ENCODE measurements at places on chromosomes 16 and 17.

DNA sequence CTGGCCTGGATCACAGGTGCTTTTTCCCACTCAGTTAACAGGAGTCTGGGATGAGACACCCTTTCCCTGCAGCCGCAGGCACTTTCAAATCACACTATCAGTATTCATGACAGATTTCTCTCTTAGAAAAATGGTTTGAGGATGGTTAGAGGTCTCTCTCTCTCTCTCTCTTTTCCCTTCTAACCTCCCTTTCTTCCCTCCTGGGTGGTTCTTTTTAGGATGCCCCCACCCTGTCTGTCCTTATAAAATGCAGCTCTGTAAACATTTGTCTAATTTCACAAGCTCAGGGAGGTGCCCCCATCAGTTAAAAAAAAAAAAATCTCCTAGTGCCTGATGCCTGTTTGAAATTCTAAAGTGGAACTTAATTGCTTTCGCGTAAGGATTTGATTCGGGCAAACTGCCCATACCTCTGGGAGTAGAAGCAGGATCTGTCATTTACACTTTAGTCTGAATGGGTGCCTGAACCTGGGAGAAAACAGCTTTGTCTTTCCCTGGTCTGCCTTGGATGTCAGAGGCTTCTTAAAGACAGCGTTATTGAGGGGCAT lies 158.8 kb downstream of the CCDC182 start:
- DNase-seq = no peak

DNA sequence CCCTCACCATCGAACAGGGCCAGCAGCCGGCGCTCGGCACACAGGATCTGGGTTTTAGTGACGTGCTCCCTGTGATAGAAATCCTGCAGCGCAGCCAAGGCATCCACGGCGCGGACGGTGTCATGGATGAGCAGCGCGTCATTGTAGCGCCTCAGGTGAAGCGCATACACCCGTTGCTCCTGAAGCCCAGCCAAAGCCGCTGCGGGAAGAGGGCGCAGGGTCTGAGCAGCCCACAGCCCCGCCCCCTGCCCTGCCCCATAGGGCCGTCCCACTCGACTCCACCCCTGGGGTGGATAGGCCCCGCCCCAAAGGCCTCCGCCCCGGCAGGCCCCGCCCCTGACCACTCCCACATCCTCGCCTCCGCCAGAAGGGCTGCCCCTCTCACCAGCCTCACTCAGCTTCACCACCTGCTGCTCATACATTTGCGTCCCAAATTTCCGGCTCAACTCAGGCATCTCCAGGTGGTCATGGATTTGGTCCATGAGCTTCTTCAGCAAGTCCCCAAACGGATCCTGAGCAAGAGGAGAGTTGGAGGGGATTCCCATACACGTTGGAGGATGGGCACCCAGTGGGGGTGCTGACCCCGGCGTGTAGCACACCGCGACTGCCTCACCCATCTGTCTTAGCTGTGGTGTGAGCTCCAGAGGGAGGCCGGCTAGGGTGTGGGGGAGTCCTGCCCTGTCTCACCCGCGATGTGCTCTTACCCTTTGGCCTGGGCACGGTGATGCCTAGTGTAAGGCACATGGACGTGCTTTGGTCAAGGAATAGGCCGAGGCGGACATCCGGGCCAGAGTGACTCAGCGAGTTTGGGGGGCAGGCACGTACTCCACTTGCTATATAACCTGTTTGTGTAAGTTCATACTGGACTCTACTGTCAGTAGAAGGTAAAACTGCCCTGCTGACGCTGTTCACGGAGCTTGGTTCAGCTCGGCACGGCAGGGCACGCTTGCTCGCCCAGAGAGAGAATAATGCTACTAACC lies 4.6 kb downstream of the DHX58 start:
- peak; percentile 86 for DNase-seq

GRCh38 chr17:63984651-63985386 lies 12.1 kb upstream of the SCN4A start:
- peak; percentile 70 for DNase-seq

DNA sequence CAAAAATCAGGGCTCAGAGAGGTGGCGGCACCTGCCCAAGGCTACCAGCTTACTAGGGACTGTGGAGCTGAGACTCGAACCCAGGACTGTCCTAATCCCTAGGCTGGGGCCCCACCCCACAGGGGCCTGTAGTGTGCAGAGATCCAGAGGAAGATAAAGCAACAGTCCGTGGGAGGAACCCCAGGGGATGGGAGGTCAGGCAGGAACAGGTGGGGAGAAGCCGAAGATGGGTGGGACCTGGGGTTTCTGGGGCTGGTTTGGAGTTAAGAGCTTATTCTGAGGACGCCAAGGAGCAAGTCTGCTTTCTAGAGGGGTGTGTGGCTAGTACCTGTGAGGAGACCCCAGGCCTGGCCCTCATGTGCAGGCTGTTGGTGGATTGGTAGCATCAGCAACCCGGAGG lies 14.9 kb downstream of the C16orf74 start:
- no peak for DNase-seq

- DNase-seq = no peak
Measured at GRCh38 chr16:56480776-56481467, 29.6 kb downstream of the OGFOD1 start.

DNA sequence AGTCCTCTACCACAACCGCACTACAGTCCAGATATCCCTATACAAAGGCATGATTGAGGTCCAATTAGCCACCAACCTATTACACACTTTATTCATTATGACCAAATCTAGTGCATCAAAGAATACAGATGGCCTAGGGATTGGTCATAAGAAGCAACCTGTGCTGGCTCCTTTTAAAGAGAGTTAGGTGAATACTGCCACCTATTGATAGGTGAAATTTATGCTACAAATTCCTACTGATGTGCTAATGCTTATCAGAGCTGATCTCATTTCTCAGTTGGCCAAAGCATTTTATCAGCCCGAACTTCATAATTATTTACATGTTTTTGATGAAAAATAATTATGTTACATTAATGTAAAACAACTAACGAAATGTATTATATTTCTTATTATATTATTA lies 166.3 kb downstream of the ANKFN1 start:
- DNase-seq = no peak

- DNase-seq = no peak
Measured at GRCh38 chr16:48124266-48124665, 31.5 kb downstream of the ABCC12 start.

DNA sequence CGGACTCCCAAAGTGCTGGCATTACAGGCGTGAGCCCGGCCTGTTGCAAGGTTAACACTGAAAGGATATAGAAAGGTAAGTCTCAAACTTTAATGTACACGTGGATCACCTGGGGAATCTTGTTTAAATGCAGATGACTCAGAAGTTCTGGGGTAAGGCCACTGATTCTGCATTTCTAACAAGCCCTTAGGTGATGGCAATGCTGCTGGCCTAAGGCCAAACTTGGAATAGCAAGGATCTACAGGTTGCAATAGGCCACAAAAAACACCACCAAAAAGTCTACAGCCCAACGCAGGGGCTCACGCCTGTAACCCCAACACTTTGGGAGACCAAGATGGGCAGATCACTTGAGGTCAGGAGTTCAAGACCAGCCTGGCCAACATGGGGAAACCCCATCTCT lies 4.2 kb downstream of the CMTM4 start:
- no peak for DNase-seq

- DNase-seq = no peak
Measured at GRCh38 chr17:56973520-56973919, 4.4 kb upstream of the SCPEP1 start.

DNA sequence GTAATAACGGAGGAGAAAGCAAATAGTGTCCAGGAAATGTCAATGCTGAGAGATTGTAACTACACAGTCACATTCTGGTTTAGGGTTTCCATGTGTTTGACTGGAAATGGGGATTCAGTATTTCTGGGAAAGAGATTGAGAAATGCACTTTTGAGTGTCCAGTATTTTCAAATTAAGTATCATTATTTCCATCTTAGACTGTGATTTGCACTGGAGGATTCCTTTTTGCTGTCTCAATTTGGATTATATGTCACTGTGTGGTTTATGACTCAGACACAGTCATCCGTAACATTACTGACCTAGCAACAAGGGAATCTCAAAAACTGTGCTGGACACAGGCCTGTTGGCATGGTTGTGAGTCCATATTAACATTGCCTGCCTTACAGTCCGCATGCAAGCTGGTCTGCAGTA lies 681.4 kb downstream of the CDH11 start:
- no peak for DNase-seq

DNA sequence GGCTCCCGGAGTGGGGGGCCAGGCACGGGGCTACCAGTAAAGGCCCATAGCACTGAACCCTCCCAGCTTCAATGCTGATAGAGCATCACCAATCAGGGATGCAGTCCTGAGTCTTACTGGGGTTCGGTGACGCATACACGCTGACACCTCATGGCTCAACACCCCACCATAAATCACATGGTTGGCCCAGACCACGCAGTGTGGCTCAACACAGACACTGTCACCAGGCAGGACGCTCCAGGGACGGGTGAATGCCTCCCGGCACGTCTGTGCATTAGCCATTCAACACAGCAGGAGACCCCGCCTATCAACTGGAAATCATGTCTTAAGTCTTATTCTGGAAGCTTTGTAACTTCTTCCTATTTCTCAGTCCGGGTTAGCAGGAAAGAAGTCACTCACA lies 35.0 kb downstream of the NECAB2 start:
- DNase-seq = no peak

GRCh38 chr17:36857698-36858097 lies 79.6 kb upstream of the LHX1 start:
- no peak for DNase-seq

GRCh38 chr17:17941015-17941414 lies 31.2 kb downstream of the TOM1L2 start:
- DNase-seq = no peak

DNA sequence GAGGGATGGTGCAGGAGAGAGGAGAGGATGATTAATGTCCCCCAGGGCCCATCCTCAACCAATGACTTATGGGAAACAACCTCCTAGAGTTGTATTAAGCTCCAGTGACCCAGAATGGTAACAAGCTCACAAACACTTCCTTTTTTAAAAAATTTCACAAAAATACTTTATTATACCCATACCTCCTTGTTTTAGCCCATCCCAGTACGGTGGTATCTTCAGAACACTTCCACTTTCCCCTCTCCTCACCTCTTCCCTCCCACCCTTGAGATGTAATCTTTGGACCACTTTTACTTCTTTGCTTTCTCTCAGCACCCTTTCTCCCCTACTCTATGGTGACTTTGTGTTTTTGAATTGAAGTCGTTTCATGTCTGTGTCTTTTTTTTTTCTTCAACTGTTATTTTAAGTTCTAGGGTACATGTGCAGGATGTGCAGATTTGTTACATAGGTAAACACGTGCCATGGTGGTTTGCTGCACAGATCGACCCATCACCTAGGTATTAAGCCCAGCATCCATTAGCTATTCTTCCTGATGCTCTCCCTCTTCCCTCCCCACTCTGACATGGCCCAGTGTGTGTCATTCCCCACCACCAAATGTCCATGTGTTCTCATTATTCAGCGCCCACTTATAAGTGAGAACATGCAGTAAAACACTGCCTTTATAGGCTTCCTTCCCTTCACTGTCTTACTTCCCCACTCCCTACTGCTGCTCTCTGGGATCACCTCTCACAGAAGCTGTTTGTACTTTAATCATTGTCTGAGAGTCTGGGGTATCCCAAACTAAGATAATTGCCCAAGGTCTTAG lies 124.5 kb downstream of the PRKCB start:
- DNase-seq = no peak

DNA sequence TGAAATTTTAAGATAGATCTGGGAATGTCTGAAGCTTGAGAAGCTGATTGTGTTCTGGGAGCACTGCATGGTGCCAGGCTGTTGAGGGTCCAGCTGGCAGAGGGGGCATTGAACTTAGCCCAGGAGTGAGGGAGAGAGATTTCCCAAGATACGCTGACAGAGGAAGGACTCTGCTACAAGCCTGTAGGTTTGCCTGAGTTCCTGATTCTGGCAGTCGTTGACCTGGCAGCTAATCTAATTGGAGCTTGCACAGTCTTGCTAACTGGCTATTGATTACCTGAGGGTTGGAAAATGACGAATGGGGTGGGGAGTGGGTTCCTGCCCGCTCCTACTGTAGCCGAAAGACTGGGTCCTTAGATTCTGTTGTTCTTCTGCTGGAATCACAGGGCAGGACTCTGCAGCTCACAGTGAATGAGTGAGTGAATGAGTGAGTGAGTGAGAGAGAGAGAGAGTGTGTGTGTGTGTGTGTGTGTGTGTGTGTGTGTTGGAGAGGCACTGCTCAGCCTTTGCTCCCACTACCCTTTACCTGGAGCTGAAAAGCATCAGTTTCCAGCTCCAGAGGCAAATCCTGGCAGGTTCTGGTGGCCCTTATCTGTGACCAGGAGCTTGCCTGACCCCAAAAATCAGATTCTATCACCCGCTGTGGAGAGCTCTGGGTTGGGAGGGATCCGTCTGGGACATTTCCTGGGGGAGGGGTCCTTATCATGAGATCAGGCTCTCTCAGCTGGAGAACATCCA lies 16.7 kb downstream of the CTRL start:
- DNase-seq = no peak

GRCh38 chr16:85695196-85696128 lies 6.7 kb upstream of the GINS2 start:
- DNase-seq = no peak

GRCh38 chr17:62614142-62614541 lies 13.3 kb upstream of the MRC2 start:
- no peak for DNase-seq

DNA sequence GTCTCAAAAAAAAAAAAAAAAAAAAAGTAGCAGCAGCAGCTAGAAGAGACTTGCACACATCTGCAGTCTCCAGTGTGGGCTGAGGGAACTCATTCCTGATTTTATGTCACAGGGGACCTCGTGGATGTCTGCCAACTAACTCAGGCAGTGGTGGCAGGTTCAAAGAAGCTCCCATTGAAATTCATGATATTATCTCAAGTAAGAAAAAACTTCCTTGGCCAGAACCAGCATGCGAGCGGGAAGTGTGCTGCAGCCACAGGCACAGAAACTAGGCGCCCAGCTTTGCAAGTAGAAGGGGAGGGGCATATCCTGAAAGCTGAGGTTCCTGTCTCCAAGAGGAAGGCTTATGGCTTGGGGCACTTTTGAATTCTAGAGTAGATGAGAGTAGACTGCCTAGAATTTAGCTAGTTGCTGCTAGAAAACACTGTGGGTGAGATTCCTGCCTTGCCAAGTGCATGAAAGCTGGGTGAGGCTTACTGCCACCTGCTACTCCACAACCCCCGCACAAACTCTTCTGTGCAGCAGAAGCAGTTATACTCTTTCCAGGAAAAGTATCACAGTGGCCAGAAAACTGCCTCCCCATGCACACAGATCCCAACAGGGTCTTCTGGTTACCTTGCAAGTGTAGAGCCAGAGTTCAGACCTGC lies 603.8 kb upstream of the CA10 start:
- no peak for DNase-seq
